Stimulated activated CD4-positive, alpha-beta T cell treated with anti-CD3 and anti-CD28 coated beads, TNF-alpha, amount 100 ng/mL, for 1 hour (primary cell): ENCODE measurements at places on chromosomes 5 and 9.

DNA sequence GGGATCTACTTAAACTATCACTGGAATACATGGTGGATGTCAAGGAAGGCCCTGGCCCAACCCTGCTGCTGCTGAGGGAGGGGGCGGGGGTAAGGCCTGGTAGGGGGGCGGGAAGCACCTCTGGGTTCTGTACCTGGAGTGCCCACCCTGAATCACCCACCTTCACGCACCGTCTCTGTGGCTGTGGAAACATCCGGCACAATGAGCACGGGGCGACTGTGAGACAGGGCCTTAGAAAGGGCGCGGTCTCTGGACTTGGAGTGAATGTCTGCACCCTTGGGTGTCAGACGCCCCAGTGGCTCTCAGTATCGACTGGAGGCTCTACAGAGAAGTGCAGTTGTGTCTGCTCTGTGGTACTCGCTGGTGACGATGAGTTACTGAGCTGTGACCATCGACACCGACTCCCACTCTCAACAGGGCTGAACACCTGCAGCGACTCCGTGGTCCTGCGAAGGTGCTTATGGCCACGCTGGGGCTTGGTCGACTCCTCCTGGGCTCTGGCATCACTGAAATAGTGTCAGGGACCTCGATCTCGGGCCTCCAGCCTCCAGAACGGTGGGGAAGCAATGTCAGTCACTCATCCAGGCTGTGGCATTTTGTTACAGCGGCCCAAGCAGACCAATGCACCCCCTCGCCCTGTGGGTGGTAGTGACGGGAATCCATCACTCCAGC is 25.5 kb upstream of the SLC6A19 start:
- no peak for DNase-seq

DNA sequence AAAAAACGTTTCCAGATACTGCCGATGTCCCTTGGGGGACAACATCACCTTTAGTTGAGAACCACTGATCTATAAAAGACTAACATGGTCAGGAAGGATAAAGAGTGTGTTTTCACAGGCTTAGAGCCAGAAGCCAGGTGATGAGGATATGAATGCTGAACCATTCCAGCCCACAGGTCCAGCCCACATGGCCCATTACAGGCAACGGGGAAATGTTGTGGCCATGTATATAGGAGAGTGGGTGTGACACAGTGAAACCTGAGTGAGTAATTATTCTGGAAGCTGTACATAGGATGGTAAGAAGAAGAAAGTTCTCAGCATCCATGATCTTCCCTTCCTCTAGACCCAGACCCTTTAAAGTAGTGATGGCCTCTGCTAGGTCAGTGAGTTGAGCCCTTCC is 56.0 kb upstream of the FOXI1 start:
- DNase-seq: no peak

DNA sequence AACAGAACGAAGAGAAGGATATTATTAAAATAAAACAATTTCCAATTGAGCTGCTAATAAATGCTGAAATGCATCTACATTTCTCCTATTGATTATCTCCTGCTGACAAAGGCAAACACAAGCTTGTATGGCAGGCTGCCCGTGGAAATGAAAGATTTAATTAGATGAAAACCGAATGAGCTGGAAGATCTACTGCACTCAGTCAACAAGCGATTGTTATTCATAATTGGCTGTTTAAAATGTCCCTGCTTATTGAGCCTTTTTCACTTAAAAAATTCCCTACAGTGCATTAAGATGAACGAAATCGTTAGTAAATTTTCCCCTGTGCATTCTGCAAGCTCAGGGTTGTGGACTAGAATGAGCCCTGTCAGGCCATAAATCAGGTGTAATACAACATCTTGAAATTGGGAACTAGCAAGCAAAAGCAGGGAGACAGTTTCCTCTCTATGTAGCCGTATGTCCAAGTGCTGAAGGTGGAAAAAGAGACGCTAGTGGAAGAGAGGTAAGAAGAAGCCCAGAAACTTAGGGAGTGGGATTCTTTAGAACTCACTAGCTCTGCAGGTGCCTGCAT is 28.5 kb upstream of the KIF4B start:
- DNase-seq: no peak

DNA sequence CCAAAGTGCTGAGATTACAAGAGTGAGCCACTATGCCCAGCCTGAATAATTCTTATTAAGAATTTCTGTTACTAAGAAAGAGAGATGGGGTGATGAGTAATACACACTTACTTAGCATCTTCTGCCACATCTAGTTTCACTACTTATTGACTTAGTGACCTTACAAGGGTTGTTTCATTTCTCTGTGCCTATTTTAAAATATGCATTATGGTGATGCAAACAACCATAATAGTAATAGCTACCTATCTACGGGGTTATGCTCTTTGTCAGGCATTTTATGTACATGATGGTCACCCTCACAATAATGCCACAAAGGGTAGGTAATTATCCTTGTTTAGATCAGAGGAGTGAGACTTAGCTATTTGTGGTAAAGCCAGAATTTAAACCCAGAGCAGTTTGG is 499.0 kb upstream of the SGCD start:
- no peak for DNase-seq

- DNase-seq: no peak
Observed at GRCh38 chr5:9112520-9113291, 433.2 kb downstream of the SEMA5A start.

DNA sequence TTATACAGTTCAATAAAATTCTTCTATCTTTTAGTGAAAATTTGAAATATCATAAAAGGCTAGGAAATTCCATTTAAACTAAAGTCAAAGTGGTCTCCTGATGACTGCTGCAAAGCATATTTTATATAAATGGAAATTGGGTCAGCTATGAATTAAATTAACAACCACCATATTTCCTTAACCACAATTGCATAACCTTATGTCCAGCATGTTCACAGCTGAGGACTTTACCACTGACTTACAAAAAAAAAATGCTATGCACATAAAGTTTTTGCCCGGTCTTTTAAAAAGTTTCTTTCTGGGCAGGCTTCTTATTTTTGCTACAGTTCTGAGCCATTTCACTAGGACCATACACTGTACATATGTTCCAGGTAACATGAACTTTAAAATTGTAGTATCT is 208.6 kb upstream of the RGMB start:
- DNase-seq: no peak

GRCh38 chr5:173741729-173742431 is 125.4 kb upstream of the BOD1 start:
- DNase-seq: no peak

DNA sequence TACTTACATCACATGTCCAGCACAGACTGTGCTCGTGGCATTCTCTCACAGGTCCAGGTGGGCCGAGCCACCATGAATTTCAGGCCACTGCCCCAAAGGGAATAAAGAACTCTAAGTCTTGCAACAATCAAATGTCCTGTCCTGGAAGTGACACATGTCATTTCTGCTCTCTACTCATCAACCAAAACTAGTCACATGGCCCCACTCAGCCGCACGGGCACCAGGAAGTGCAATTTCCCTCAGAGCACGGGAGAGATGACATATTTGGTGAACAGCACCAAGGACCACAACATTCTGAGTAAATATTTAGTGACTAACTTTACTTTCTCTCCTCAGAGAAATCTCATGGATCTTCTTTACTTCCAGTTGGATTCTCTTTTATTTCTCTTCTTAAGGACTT is 131.1 kb upstream of the TUT7 start:
- DNase-seq: no peak

GRCh38 chr5:36842087-36842486 is 34.5 kb upstream of the NIPBL start:
- no peak for DNase-seq

- DNase-seq: no peak
Observed at GRCh38 chr5:76337953-76338451, 65.1 kb upstream of the IQGAP2 start.

GRCh38 chr5:104452550-104452949 is 890.0 kb upstream of the NUDT12 start:
- no peak for DNase-seq

DNA sequence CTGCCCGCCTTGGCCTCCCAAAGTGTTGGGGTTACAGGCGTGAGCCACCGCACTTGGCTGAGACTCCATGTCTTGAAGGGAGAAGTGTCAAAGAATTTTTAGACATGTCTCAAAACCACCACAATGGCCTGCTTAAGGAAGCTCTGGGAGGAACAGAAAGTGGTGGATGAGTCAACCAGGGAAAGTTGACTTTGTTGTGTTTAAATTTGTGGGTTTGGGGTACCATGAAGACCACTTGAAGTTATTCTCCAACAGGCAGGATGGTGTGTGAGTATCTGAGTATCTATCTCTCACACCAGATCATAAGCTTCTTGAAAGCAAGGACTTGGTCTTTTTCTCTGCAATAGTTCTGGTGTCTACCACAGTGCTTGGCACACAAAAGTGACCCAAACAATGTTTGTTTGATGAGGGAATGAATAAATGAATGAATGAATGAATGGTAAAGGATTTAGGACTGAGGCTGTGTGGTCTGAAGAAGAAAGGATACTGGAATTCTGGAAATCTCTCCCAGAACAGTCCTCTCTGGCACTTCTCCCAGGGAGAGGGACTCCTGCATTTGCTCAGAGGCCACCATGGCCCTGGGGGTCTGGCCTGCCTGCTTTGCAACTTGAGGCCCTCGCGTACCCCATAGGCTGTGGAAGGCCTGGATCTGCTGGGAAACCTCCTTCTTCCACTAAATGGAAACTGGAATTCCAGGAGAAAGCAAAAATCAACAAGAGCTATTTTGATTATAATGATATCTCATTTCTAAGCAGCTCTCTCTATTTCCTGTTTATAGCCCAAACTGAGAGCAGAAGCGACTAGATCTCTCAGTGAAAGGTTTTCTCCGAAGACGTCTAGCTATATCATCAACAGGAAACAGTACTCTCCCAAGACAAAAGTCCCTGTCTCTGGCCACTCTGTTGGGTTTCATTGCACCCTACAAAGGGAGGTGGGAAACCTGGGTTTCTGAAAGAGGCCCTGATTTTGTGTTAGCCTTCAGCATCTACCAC is 187.9 kb downstream of the PALM2AKAP2 start:
- DNase-seq: no peak

DNA sequence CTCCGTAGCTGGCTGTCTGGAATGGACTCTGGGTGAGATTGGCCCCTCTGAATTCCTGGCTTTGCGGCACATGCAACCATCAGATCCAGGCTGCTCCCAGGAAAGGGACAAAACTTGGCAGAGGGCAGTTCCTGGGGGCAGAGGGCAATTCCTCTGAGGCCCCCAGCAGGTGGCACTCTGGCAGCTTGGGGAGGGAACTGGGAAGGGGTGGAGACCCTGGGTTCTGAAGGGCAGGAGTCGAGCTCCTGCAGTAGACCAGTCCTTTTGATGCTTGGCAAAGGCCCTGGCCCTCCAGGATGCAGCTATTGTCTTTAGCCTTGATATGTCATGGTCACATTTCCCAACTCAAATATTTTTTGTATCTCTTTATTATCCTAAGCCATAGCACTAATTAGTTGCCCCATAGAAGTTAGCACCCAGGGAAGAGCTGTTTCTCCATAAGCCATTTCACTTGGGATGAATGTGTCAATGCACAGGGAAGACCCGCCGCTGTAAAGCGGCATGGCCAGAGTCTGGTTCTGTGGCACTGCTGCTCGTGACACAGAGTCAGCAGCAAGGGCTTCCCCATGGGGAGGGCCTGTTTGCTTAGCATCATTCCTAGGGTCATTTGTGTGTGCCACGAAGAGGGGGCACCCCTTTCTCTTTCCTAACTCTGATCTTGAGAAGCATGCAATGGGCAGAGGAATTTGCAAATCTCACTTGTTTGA is 51.2 kb upstream of the CDK20 start:
- DNase-seq: no peak

GRCh38 chr9:27532046-27532445 is 2.4 kb upstream of the MOB3B start:
- no peak for DNase-seq

DNA sequence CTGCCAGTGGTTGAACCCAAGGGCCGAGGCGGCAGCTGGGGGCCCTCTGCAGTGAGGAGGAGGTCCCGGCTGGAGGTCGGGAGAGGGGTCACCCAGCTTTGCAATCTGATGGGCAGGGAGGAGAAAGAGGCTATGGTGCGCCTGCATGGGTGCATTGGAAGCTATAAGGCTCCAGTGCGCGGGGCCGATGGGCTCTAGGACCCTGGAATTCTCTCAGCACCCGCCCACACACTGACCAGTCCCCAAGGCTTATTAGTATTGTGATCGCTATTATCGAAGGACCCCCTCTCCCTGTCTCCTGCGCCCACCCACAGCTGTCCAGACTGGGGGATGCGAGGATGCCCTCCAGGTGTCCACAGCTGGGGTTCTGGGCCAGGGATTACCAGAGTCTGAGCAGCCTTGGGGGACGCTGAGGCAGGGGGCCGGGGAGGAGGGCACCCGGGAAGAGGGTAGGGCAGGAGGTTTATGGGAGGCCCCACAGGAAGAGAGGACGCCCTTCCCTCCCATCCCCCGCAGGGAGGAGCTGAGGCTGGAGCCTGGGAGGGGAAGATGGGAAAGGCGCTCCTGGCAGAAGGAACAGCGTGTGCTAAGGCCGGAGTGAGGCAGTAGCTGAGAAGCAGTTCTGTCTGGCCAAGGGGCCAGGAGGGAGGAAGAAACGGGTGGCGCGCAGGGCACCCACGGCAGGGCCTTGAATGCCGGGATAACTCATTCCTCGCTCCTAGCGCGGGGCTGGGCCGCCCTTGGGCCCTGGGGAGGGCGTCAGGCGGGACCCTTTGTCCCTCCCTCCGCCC is 24.2 kb downstream of the C9orf50 start:
- DNase-seq: no peak

GRCh38 chr5:149829954-149830353 is 99.8 kb downstream of the PPARGC1B start:
- no peak for DNase-seq

DNA sequence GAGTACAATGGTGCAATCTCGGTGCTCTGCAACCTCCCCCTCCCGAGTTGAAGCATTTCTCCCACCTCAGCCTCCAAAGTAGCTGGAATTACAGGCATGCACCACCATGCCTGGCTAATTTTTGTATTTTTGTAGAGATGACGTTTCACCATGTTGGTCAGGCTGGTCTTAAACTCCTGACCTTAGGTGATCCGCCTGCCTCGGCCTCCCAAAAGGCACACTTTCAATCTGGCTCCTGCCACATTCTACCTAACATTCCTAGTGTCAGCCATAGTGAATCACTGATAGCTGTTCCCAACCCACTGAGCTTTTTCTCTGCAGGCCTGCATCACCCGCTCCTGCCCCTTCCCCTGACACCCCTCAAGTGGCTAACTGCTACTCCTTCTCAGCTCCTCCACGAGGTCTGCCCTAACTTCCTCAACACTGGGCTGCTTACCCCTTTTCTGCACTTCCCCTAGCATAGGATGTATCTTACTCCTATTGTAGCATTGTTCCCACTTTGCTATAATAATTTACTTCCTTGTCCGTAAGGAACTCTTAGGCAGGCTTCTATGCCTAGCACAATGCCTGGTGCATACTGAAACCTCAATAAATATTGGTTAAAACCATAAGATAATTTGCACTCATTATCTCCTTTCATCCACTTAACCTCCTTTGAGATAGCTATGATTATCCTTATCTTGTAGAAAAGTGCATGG is 42.0 kb upstream of the LIFR start:
- no peak for DNase-seq

GRCh38 chr5:131281133-131281867 is 17.4 kb downstream of the CDC42SE2 start:
- DNase-seq: no peak

DNA sequence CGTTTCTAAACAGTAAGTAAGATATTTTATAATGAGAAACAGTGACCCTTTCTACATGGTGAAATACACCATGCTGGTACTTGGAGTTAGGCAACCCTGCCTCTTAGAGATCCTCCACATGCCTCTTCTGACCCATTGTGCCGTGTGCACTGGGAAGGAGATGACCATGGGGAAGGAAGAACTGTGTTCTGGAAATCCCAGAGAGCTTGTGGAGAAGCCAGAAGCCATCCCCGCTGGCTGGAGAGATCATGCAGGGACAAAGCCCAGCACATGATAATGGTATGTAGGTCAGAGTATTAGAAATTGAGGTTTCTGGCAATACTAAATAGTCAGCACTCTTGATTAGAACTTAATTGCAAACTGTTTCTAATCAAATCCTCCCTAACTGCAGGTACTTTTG is 307.3 kb downstream of the FBXL7 start:
- no peak for DNase-seq
